ENCODE measurements at places on chromosomes 13 and 19.

DNA sequence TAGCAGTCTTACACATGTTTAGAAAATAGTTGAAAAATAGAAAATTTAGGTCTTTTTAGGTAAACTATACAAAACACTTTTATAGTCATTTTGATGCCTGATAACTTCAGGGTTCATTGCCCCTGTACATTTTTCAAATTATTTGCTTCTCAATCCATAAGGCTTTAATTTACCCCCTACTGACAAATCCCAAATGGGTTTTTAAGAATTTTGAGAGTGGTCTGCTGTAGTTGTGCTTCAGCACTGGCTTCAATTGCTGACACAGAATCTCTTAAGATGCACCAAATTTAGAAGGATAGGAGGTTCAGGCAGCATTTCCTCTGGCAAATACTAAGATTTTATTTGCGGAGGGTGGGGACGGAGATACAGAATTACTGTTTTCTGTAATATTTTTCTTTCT is 89.4 kb downstream of the PCCA start:
- DNase-seq, result no peak

GRCh38 chr13:43356567-43356966 is 333.2 kb downstream of the DNAJC15 start:
- no peak for DNase-seq

- DNase-seq, result no peak
Measured at GRCh38 chr19:29482855-29483640, 42.7 kb upstream of the VSTM2B start.

- no peak for DNase-seq
Measured at GRCh38 chr19:18833141-18833476, 1.4 kb downstream of the UPF1 start.

GRCh38 chr13:46389457-46390451 is 2.7 kb upstream of the RUBCNL start:
- peak; percentile 48 for DNase-seq
